ENCODE measurements at places on chromosomes 3 and 15. TPM values are rescaled to one million over a fixed set of nuclear protein-coding genes. Genes with fewer than 3 reads are reported as not detected.

Gene NECTIN3
- 19.1 TPM for total RNA-seq

Gene FANCI
- 8.2 TPM for total RNA-seq

Gene DAZL
- not detected for total RNA-seq

Gene ACKR4
- total RNA-seq = 10.4 TPM

Gene ARRDC4
- total RNA-seq = 13.6 TPM

Gene IQCF5
- total RNA-seq = not detected

Gene RNF13
- total RNA-seq = 93.3 TPM

Gene EAF1
- 14.1 TPM for total RNA-seq

Gene WDR76
- 4.1 TPM for total RNA-seq

Gene MCF2L2
- total RNA-seq = 3.0 TPM

Gene AMIGO3
- total RNA-seq = not detected

Gene BTLA
- total RNA-seq = 0.91 TPM

Gene ZIC1
- total RNA-seq = not detected

Gene ASB14
- not detected for total RNA-seq

Gene RPL14
- total RNA-seq = 2,169 TPM

Gene VWA5B2
- total RNA-seq = not detected

Gene TICRR
- total RNA-seq = 0.47 TPM

Gene A4GNT
- not detected for total RNA-seq

Gene MKRN2OS
- total RNA-seq = 2.3 TPM

Gene ISY1
- total RNA-seq = 34.4 TPM

Data from ureter (tissue), 1 donor.